ENCODE measurements at places on chromosomes 2 and 18.

DNA sequence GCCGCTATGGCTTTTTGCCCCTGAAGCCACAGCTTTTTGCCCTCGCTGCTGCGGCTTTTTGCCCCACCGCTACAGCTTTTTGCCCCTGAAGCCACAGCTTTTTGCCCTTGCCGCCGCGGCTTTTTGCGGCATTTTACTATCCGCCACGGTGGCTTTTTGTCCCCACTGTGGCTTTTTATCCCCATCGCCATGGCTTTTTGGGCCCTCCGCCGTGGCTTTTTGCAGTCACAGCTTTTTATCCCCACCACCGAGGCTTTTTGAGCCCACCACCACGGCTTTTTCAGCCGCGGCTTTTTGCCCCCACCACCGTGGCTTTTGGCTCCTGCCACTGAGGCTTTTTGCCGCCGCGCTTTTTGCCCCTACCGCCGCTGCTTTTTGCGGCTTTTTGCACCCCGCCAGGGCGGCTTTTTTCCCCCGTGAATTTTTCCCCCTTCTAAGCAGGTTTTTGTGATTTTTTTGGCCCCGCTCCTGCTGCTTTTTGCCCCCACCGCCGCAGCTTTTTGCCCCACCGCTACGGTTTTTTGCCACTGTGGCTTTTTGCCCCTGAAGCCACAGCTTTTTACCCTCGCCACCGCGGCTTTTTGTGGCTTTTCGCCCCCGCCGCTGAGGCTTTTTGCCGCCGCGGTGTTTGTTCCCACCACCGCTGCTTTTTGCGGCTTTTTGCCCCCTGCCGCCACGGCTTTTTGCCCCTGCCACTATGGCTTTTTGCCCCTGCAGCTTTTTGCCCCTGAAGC lies 2797.2 kb upstream of the TEKT4 start:
- H3K4me3 ChIP-seq, result no peak overlapping the region
- DNase-seq, result no peak
- no peaks in the 10 kb centered on the region for H3K36me3 ChIP-seq
- no peak overlapping the region for H3K27ac ChIP-seq

- no peak overlapping the region for H3K27ac ChIP-seq
- H3K4me1 ChIP-seq, result peaks cover 3% of the 10 kb centered on the region
- no peaks in the 10 kb centered on the region for H3K27me3 ChIP-seq
- H3K4me3 ChIP-seq, result no peak overlapping the region
- DNase-seq, result no peak
These were observed 35.2 kb downstream of the SPOPL start for GRCh38 chr2:138536740-138537139.

DNA sequence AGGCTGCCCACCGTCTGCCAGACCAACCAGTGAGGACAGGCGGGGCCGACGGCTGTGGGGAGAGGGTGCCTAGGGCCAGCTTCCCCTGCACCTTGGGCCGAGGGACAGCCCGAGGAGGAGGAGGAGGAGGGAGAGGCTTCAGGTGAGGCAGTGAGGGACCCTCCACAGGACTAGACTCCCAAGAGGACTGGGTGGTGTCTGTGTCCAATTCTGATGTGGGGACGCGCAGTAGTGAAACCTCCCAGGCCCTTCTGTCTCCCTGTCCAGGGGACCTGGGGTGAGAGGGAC lies 19.8 kb upstream of the ASB1 start:
- no peaks in the 10 kb centered on the region for H3K36me3 ChIP-seq
- no peak overlapping the region for H3K27ac ChIP-seq
- no peak overlapping the region for H3K4me3 ChIP-seq
- no peak for DNase-seq
- H3K4me1 ChIP-seq, result peaks cover 5% of the 10 kb centered on the region

- no peaks in the 10 kb centered on the region for H3K36me3 ChIP-seq
- no peaks in the 10 kb centered on the region for H3K27me3 ChIP-seq
- no peak overlapping the region for H3K27ac ChIP-seq
- H3K4me1 ChIP-seq, result peaks cover 21% of the 10 kb centered on the region
These were observed 132.3 kb upstream of the PELI1 start for GRCh38 chr2:64276417-64277095.

All from activated CD4-positive, alpha-beta T cell treated with anti-CD3 and anti-CD28 coated beads, Interleukin-2, amount 10 ng/mL, durations not matched to agents 7 days and 5 days (primary cell).